ENCODE measurements at places on chromosomes 11 and 22.

DNA sequence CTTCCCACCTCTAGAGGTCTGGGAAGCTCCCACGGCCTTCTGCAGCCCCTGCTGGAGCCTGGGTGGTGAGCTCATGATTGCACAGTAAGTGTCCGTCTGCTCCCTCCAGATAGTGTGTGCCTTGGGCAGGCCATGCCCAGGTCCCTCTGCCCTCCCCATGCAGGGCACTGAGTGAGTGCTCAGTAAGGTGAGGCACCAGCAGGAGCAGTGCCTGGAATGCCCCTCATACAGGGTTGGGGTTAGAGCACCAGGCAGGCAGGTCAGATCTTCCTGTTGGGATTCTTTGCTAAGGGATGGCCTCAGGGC is 50.3 kb downstream of the NAT10 start:
- DNase-seq = no peak

- no peak for DNase-seq
Measured at GRCh38 chr11:101009690-101010055, 119.9 kb downstream of the PGR start.

DNA sequence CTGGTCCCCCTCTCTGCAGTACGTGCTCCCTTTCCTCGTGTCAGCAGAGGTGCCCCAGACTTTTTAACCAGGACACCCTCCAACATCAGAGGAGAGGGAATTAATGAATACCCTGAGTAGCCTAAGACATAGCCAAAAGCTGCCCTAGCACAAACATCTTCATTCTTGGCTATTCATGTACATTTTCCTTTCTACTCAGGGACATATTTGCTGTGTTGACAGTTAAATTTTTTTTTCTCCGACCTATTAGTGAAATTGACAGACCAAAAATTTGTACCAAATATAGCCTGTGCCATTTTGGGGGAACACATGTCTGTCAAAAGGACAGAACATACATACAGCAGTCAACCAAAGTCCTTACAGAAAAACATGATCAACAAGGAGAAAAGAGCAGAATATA is 33.3 kb downstream of the CADM1 start:
- no peak for DNase-seq

GRCh38 chr11:86548271-86548917 is 124.0 kb downstream of the ME3 start:
- no peak for DNase-seq

DNA sequence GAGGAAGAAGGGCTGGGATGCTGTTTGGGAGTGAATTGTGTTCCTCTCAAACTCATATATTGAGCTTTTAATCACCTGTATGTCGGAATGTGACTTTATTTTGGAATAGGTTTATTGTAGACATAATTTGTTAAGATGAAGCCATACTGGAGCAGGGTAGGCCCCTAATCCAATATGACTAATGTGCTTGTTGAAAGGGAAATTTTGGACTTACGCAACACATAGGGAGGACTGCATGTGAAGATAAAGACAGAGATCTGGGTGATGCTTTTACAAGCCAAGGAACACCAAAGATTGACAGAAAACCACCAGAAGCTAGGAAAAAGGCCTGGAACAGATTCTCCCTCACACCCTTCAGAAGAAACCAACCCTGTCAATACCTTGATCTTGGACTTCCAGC is 43.2 kb upstream of the OVCH2 start:
- DNase-seq = no peak

GRCh38 chr11:68282861-68283230 is 11.1 kb upstream of the C11orf24 start:
- no peak for DNase-seq

DNA sequence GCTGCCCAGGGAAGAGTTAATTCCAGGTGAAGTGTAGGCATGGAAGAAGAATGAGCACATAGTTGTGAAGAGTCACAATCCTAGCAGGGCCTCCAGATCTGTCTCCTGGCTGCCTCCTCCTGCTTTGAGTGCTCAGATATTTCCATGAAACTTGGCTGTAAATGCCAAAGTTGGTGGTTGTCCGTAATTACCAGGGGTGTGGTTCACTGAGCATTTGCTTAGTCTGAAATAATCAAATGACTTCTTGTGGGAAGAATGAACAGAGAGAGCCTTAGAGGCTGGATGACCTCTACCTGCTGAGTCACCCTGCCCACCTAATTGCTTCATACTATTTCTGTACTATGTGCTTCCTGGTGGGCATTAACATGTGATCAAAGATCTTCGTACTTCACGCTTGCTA is 50.9 kb downstream of the APIP start:
- no peak for DNase-seq

DNA sequence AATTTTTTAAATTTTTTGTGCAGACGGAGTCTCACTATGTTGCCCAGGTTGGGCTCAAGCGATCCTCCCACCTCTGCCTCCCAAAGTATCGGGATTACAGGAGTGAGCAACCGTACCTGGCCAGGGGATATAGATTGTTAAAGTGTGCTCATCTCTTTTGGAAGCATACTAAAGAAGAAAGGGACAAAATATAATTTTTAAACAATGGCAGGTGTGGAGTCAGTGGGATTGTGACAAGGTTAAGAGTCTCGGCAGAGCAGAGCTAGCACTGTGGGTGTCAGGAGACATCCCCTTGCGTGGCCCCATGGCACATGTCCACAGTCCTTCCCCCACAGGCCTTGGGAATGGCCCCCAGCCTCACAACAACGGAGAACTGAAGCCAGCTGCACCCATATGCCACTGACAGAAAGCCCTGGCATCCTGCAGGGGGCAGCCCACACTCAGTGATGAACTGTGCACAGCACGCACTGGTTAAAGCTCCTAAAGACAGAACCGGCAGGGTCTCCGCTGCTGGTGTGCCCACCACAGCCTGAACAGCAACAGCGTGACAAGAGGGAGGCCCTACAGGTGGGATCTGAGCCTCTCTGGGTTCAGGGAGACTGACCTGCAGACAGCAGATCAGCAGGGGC is 29.9 kb downstream of the SERPIND1 start:
- no peak for DNase-seq

DNA sequence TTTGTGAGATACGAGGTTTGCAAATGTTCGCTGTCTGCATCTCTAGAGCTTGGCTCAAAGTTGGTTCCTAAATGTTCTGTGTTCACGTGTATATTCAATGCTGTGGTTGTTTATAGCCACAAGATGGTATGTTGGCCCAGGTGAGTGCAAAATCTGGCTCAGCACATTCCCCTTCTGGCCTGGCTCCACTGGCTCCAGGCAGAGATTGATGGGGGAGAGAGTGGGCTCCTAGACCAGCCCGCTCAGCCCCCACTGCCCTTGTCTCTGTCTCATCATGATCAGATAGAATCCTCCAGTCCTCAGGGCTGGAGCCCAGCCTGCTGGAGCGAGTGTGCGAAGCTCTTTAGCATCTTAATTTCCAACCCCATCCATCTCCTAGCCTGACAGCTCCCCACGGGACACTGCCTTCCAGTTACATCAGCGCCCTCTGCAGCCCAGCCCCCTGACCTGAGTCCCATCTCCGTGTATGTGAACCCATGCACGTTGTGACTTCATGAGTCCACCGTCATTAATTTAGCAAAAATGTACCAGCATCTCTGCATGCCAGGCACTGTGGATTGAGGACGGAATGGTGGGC is 2.0 kb downstream of the P2RX3 start:
- DNase-seq = peak; percentile 9

DNA sequence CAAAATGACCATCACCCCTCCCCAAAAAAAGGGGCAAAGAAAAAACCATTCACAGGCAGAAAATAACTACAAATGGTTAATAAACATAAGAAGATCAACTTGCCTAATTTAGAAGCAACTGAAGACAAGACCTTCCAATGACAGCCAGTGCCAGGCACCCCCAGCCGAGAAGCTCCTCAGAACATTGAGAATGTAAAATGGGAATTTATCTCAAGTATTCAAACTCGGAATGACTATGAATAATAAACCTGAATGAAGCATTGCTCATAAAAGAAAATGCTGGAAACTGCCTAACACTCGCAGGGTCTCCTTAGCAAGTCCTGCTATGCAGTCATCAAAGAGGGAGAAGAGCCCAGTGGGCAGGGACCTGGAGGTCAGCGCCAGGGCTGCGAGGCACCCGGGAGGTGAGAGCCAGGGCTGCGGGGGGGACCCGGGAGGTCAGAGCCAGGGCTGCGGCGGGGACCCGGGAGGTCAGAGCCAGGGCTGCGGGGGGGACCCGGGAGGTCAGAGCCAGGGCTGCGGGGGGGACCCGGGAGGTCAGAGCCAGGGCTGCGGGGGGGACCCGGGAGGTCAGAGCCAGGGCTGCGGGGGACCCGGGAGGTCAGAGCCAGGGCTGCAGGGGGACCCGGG is 23.2 kb upstream of the MOB2 start:
- DNase-seq = no peak

DNA sequence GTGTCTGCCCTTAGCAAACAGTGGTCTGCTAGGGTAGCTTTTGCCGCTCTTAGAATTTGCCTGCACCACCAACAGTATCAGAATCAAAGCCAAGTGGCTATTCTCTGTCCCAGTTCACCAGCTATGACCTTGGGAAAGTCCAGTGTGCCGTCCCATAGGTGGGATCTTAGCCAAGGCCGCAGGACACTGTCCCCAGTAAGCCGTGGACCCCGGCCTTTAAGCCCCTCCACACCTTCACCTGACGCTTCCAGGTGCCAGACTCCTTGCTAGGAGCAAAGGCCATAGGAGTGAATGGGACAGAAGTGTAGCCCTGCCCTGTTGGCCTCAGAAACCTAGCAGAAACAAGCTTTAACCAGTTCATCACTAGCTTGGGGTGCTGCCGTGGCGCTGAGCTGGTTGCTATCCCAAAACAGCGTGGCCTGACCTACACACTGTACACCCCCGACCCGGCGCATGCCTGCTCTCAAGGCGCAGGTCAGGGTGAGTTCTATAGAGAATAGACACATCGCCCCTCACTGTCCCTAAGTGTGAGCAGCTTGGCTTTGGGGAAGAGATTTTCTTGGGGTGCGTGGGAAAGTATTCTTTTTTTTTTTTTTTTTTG is 4.5 kb downstream of the FADD start:
- DNase-seq = no peak

DNA sequence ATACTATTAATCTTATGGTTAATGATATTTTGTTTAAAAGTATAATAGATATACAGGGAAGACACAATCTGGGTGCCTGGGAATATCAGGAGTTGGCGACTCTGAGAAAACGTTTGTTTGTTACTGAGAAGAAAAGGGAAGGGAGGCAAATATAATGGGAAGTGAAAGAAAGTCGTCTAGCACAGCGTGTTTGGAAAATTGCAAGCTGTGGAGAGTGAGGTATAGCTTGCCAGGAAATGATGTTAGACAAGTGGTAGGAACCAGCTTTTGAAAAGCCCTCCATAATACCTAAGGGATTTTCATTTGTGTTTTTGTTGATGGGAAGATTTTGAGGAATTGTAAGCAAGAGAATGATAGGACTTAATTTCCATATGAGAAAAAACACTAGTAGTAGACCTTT is 322.2 kb downstream of the LUZP2 start:
- DNase-seq = no peak

- DNase-seq = no peak
Measured at GRCh38 chr22:39719559-39720450, 149.3 kb downstream of the CACNA1I start.

GRCh38 chr11:64764040-64764611 is 4.4 kb upstream of the PYGM start:
- no peak for DNase-seq

GRCh38 chr11:103953797-103954486 is 82.5 kb upstream of the DDI1 start:
- DNase-seq = no peak

DNA sequence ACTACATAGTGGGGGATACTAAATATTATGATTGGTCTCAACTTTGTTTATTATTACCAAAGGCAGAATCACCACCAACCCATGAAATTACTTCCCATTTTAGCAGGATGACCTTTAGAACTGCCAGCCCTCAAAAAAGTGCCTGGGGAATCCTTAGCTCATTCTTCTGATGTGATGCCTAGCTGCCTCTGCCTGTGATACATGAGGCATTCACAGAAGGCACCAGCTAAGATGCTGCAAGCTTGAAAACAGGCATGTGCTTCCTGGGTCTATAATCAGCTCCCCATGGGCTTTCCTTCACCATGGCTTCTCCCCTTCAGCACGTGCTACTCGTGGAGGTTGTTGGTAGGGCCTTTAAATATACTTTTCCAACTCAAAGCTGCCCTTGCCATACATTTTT is 50.4 kb upstream of the ARHGAP20 start:
- no peak for DNase-seq

DNA sequence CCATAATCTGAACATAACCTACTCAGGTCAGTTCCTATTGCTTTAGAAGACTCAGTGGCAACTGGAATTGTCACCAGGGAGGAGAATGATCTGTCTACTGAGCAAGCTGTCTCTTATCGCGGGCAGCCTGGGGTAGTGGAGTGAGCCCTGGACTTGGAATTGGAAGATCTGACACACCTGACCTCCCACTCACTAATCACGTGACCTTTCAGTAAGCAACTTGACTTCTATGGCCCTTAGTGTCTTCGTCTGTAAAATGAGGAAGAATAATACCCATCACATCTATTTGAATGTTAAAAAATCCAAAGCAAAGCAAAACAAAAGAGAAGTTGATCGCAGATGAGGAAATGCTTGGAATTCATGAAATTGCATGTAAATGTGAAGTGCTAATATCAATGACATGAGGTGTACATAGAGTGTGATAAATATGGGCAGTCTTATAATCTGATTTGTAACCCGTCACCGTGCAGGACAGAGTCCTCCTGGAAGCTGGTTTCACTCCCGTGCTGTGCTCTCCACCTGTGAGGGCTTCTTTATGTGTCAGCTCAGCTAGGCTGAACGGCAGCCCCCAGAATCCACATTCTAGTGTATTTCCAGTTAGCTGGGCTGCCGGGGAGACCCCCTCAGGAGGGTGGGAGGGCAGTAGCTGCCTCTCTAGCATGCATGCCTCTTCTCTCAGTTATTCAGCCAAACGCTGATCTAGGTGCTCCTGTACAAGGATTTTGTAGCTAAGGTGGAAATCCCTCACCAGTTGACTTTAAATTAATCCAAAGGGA is 482.9 kb downstream of the OPCML start:
- no peak for DNase-seq

DNA sequence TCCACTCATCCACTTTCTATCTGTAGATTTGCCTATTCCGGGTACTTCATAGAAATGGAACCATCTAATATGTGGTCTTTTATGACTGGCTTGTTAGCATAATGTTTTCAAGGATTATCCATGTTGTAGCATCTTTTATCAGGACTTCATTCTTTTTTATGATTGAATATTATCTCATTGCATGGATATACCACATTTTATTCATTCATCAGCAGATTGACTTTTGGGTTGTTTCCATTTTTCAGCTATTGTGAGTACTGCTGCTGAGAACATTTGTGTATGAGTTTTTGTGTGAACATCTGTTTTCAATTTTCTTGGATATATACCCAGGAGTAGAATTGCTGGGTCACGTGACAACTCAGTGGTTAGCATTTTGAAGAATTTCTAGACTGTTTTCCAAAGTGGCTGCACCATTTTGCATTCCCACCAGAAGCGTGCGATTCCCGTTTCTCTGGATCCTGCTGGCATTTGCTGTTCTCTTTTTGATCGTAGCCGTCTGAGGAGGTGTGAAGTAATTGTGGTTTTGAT is 8.9 kb downstream of the DERL3 start:
- DNase-seq = no peak

GRCh38 chr22:19121631-19122142 is 525 bp downstream of the DGCR2 start:
- no peak for DNase-seq

- no peak for DNase-seq
Measured at GRCh38 chr11:10387206-10388083, 67.6 kb upstream of the AMPD3 start.
